ENCODE measurements at places on chromosomes 6 and 20. TPM values are rescaled to one million over a fixed set of nuclear protein-coding genes. Genes with fewer than 3 reads are reported as not detected.

GRCh38 chr20:40636486-40636885 lies 52.5 kb downstream of the MAFB start:
- DNase-seq = no peak

GRCh38 chr20:22353586-22353985 lies 230.8 kb downstream of the FOXA2 start:
- no peak for DNase-seq

Gene PAK5
- 0.35 TPM for total RNA-seq

DNA sequence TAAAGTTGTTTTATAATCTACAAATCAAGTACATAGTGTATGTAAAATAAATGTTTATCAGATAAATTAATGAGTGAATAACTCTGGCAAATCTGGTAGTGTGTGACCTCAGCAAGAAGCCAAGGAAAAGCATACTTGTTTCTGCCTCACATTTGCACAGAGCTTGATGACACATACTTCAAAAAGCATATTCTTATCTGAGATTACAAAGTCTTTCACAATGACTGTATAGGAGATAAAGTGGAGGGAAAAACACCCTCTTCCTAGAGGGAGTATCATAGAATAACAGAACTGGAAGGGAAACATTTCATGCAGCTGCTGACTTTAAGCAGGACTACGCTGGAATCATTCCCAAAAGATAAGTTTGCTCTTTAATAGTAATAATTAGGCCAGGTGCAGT lies 28.1 kb upstream of the AKAP7 start:
- no peak for DNase-seq

GRCh38 chr6:90144396-90144795 lies 152.2 kb downstream of the BACH2 start:
- DNase-seq = no peak

All from upper lobe of right lung (tissue), 1 donor.